ENCODE measurements at places on chromosomes 11 and 22. TPM values are rescaled to one million over a fixed set of nuclear protein-coding genes. Genes with fewer than 3 reads are reported as not detected.

Gene HEPHL1
- total RNA-seq: not detected

DNA sequence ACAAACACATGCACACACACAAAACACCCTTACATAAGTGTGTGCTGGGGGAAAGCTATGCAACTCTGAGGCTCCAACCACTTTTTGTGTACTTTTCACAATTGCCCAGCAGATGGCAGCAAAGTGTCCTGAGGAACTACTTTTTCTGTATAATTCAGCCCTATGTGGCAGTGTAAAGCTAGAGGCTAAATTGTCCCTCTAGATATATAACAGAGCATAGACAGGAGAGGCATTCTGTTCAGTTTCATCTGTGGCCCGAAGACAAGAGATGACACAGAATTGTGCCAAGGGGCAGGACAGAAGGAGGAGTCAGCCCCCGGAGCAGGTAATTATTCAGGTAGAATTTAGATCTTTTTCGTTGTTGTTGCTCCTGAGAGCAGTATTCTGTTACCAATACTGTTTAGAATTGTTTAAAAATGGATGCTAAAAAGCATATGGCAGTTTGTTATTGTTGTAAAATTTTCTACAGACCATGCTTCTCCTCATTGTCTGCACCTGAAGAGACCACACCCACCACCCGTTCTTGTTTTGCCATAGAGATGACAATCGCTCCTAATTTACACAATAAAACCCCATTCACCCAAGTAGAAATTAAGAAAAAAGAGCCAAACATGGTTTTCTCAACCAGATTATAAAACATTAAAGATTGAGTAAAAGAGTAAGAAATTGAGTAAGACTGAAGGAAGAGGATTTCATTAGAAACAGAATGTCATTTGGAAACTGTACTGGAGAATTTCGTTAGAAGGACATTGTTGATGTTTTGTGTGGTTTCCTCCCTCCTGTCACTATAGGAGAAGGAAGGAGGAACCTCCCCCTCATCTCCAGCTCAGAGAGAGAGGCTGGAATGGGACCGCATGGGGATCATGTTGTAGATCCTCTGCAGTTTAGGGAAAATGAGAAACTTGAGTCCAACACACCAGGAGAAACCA lies 14.5 kb upstream of the MS4A7 start:
- H3K4me3 ChIP-seq: no peak overlapping the region
- no peak overlapping the region for H3K27ac ChIP-seq
- DNase-seq: peak; percentile 89
- H3K4me1 ChIP-seq: no peaks in the 10 kb centered on the region
- H3K27me3 ChIP-seq: no peaks in the 10 kb centered on the region
- H3K36me3 ChIP-seq: no peaks in the 10 kb centered on the region

DNA sequence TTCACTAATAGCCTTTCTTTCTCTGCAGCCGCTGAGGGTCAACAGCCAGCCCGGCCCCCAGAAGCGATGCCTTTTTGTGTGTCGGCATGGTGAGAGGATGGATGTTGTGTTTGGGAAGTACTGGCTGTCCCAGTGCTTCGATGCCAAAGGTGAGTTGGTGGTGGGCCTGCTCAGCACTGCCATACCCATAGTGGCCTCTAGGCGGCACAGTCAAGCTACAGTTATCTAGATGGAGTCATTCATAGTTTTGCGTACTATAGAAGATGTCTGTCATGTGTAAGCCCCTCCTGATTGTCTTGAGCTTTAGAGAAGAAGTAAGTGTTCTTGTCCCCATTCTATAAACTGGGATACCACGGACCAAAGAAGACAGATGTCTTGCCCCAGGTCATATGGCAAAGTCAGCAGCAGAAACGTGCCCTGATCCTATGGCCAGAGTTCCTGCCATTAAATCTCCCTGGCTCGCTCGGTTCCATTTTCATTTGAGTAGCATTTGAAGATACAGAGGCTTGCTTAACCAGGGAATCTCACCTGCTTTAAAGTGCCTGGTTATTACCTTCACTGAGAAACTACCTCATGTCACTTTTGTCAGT lies 42.1 kb upstream of the CRTAM start:
- no peaks in the 10 kb centered on the region for H3K27me3 ChIP-seq
- H3K27ac ChIP-seq: no peak overlapping the region
- no peaks in the 10 kb centered on the region for H3K4me1 ChIP-seq

DNA sequence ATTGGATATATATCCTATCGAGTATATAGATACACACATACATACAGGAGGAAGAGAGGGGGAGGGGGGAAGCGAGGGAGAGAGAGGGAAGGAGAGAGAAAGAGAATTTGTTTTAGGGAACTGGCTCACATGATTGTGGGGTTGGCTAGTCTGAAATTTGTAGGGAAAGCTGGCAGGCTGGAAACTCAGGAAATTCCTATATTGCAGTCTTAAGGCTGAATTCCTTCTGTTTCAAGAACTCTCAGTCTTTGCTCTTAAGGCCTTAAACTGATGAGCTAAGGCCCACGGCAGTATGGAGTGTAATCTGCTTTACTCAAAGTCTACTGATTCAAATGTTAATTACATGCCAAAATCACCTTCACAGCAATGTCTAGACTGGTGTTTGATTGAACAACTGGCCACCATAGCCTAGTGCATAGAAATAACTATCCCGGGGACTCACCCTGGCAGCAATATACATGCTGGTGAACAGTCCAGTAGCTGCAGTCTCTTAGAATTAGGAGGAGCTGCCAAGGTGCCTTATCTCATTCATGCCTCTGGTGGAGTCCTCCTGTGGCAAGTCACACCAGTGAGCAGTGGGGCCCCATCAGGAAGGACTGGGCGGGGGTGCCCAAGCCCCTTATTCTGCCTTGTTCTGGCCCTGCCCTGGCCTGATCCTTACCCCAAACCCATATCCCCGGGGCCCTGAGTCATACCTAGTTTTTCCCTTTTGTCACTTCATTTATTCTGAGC lies 59.7 kb upstream of the AMPD3 start:
- H3K27me3 ChIP-seq: no peaks in the 10 kb centered on the region
- H3K4me1 ChIP-seq: peaks cover 12% of the 10 kb centered on the region
- no peak for DNase-seq
- H3K36me3 ChIP-seq: no peaks in the 10 kb centered on the region
- H3K4me3 ChIP-seq: no peak overlapping the region

GRCh38 chr22:31584804-31585160 lies 77.2 kb downstream of the PISD start:
- H3K4me1 ChIP-seq: no peaks in the 10 kb centered on the region
- no peak for DNase-seq
- peaks cover 6% of the 10 kb centered on the region for H3K36me3 ChIP-seq

DNA sequence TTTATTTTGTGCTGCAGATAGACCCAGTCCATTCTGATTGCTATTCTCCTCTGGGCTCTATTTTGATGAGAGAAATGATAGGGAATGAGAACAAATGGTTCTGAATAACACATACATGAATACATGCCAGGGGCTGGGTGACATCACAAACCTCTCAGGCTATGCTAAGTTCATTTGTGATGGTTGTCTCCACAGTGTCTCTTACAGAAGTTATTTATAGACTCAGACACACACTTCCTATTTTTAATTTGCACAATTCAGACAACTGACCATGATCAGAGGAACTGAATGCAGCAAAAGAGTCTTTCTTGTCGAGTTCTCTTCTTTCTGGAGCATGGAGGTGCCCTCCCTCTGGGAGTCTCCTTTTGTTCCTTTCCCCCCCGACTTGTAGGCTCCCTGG lies 991.7 kb downstream of the OPCML start:
- no peaks in the 10 kb centered on the region for H3K36me3 ChIP-seq
- DNase-seq: no peak
- H3K27me3 ChIP-seq: no peaks in the 10 kb centered on the region
- H3K4me1 ChIP-seq: no peaks in the 10 kb centered on the region
- no peak overlapping the region for H3K27ac ChIP-seq
- no peak overlapping the region for H3K4me3 ChIP-seq

DNA sequence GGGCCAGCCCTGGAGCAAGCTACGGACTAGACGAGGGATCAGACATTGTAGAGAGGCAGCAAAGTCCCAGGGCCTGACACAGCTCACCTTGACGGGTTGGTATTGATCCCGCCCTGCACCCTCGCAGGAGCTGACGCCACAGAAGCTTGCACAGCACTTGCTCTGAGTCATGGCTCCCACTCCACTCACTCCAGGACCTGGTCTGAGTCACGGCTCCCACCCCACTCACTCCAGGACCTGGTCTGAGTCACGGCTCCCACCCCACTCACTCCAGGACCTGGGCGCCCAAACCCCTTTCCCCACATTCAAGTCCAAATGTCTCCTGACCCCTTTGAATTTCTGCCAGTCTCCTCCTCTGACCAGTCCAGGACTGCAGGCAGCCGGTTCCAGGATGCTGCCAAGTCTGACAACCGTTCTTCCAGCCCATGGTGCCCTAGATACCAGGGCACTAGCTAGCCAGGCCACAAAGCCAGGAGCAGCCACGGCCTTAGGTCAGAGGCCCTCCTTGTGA lies 6.0 kb upstream of the PNPLA5 start:
- no peaks in the 10 kb centered on the region for H3K36me3 ChIP-seq
- H3K4me3 ChIP-seq: no peak overlapping the region

GRCh38 chr11:69429716-69430491 lies 51.6 kb upstream of the LINC01488 start:
- H3K27me3 ChIP-seq: no peaks in the 10 kb centered on the region
- no peak for DNase-seq
- no peak overlapping the region for H3K27ac ChIP-seq
- no peaks in the 10 kb centered on the region for H3K36me3 ChIP-seq

DNA sequence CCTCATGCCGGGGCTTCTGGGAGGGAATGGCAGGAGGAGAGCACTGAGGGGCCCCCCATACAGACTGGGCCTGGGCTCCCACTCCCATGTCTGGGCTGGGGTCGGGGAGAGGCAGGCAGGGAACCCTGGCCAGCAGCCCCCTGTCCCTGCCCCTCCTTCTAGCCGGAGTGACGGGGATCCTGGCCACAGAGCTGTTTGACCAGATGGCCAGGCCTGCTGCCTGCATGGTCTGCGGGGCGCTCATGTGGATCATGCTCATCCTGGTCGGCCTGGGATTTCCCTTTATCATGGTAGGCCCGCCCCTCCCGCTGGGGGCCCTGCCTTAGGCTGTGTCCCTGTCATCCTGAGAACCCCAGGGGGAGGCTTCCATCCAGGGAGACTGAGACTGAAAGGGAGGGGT lies 10.0 kb upstream of the MIF start:
- H3K27ac ChIP-seq: no peak overlapping the region
- DNase-seq: no peak
- H3K4me1 ChIP-seq: no peaks in the 10 kb centered on the region
- H3K4me3 ChIP-seq: no peak overlapping the region
- no peaks in the 10 kb centered on the region for H3K36me3 ChIP-seq

- no peak overlapping the region for H3K4me3 ChIP-seq
- no peaks in the 10 kb centered on the region for H3K36me3 ChIP-seq
- H3K4me1 ChIP-seq: no peaks in the 10 kb centered on the region
- DNase-seq: no peak
- no peak overlapping the region for H3K27ac ChIP-seq
Measured at GRCh38 chr11:31780480-31780971, 30.6 kb downstream of the PAX6 start.

DNA sequence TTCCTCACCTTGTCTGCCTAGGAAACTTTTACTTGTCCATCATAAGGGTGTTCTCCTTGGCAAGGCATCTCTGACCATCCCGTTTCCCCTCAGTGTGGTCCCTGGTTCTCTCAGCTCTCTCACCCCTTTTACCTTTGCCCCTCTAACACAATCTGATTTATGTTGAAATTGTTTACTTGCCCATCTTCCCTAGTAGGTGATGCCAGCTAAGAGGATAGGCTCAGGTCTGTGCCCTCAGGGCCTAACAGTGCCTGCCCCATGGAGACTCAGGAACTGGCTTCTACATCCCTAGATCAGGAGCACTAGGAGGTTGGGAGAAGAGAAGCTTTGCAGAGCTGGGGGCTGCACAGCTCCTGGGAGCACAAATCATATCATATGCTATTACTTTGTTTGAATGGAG lies 21.1 kb upstream of the ALG8 start:
- H3K36me3 ChIP-seq: no peaks in the 10 kb centered on the region
- H3K27ac ChIP-seq: no peak overlapping the region
- no peaks in the 10 kb centered on the region for H3K27me3 ChIP-seq
- H3K4me1 ChIP-seq: no peaks in the 10 kb centered on the region

DNA sequence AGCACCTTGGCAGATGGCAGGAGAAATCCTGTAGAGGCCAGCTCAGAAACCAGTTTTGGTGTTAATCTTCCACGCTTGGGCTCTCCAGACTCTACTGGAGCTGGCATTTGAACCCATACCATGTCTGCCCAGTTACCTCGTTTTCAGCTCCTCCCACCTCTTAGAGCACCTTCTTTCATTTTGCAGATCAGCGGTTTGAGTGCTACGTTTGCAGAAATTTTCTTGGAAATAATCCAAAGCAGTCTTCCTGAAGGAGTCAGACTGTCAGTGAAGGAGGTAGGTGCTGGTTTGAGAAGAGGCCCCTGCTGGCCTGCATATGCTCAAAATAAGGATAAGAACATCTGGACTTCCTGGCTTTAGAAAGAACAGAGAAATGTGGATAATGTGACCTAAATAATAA lies 13.7 kb downstream of the COA4 start:
- peaks cover 6% of the 10 kb centered on the region for H3K4me1 ChIP-seq
- no peak for DNase-seq
- H3K4me3 ChIP-seq: no peak overlapping the region
- no peaks in the 10 kb centered on the region for H3K27me3 ChIP-seq
- peaks cover 26% of the 10 kb centered on the region for H3K36me3 ChIP-seq

GRCh38 chr22:49970528-49971231 lies 10.1 kb downstream of the PIM3 start:
- H3K27me3 ChIP-seq: peaks cover 35% of the 10 kb centered on the region
- H3K36me3 ChIP-seq: no peaks in the 10 kb centered on the region
- H3K4me3 ChIP-seq: no peak overlapping the region
- no peaks in the 10 kb centered on the region for H3K4me1 ChIP-seq
- no peak overlapping the region for H3K27ac ChIP-seq
- DNase-seq: peak; percentile 94

DNA sequence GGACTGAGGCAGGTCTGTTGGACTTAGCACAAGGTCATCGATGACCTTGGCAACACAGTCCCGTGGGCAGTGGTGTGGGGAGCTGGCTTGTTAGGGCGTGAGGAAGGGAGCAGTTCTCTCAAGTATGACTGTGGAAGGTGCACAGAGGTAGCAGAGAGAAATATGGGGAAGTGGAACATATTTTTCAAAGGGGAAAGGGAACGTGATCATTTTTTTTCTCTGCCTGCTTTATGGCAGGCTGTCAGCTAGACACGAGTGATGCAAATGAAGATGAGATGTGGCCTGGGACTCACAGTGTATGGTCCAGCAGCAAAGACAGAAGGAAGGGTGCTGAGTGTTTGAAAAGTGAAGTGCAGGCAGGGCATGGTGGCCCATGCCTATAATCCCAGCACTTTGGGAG lies 30.6 kb downstream of the ADAMTS8 start:
- H3K27me3 ChIP-seq: no peaks in the 10 kb centered on the region
- DNase-seq: no peak
- no peaks in the 10 kb centered on the region for H3K4me1 ChIP-seq
- H3K27ac ChIP-seq: no peak overlapping the region
- no peak overlapping the region for H3K4me3 ChIP-seq

Measured in endodermal cell (in vitro differentiated cells).